ENCODE measurements at places on chromosomes 1 and 21. TPM values are rescaled to one million over a fixed set of nuclear protein-coding genes. Genes with fewer than 3 reads are reported as not detected.

Gene HMCN1
- 0.02 TPM for total RNA-seq

- DNase-seq: no peak
These were observed 20.4 kb upstream of the FHAD1 start for GRCh38 chr1:15226388-15227255.

DNA sequence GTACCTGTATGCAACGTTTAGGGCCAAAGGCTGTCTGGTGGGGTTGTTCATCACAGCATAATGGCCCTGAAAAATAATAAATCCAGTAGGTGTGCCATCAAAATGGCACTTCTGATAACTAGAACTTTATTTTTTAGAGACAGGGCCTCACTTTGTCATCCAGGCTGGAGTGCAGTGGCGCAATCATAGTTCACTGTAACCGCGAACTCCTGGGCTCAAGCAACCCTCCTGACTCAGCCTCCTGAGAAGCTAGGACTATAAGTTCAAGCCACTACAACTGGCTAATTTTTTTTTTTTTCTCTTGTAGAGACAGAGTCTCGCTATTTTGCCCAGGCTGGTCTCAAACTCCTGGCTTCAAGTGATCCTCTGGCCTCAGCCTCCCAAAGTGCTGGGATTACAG, 4.7 kb downstream of the SNAPIN start:
- no peak for DNase-seq

Gene CYP4A22
- total RNA-seq: not detected

GRCh38 chr1:63866084-63866483, 92.3 kb downstream of the ROR1 start:
- DNase-seq: no peak

- no peak for DNase-seq
These were observed 1577.9 kb downstream of the PLA2G4A start for GRCh38 chr1:188406636-188407035.

DNA sequence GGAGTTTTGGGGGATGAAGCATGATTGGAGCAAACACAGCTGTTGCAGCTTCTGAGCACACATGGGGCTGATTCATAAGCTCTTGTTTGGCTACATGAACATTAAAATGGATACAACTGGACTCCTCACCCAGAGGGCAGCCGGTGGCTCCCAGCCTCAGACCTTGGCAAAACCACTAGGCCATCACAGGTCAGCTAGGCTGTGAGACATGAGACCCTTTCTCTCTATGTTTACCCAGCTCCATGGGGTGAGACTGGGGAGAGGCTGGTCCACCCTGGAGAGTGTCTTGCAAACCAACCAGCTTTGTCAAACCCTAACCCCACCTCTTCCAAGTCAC, 388.7 kb downstream of the PTPRU start:
- DNase-seq: no peak

DNA sequence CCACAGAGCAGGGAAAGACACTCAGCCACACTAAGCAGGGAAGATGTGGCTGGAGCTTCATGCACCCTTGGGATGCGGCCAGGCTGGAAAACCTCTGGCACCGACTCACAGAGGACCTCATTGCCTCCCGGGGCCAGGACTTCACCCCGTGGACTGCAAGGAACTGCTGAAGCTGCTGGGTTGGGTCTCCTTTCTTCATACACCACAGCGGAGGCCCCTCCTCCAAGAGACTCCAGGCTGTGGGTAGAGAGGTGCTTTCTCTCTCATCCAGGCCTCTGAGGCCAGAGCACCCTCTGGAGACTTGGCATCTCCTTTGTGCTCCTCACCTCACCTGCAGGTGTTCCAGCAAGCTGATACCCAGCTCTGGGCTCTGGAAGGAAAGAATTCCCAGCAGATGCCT, 76.0 kb upstream of the EDN2 start:
- DNase-seq: no peak

DNA sequence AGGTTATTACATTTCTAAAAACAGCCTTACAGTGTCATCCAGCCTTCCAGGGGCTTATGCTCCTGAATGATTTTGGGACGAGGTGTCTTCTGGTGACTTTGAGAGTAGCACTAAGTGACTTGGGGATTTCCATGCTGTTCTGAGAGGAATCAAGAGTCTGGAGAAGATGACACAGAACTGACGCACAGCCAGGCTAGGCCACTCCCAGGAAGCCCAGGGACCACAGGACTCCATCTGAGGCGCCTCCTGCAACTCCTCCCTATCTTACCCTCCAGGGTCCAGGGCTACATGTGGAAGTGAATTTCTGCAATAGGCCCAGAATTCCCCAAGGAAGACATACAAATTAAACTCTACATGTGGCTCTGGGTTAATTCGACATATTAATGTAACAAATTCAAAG, 92.5 kb downstream of the SLC25A24 start:
- DNase-seq: no peak

Gene DESI2
- 33.7 TPM for total RNA-seq

- DNase-seq: peak; percentile 30
These were observed 816 bp downstream of the EDEM3 start for GRCh38 chr1:184753608-184754475.

Gene PADI2
- not detected for total RNA-seq

Gene CCDC27
- not detected for total RNA-seq

DNA sequence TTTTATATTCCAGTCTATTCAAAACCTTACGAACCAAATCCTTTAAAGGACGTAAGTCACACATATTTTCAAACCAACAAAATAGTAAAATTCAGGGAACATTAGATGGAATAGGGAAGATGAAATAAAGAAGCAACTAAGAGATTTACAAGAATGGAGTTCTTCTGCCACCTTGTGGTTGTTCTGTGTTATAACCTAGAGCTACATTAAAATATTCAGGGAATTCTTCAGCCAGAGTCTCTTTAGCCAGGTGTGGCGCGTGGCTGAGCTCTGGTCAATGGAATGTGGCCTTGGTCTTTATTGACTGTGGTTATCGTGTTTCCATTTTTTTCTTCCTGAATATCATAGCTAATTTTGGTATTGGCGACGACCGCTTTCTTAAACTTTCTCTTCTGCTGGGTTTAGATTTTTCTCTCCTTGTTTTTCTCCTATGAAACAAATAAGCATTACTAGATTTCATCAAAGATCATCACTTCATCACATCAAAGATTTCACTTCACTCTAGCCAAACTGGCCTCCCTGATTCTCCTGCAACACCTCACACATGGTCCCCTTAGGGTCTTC, 221.3 kb downstream of the MRPL39 start:
- DNase-seq: no peak

- no peak for DNase-seq
These were observed 10.6 kb downstream of the PRDX1 start for GRCh38 chr1:45510972-45511527.

Gene CAPZB
- 284 TPM for total RNA-seq

DNA sequence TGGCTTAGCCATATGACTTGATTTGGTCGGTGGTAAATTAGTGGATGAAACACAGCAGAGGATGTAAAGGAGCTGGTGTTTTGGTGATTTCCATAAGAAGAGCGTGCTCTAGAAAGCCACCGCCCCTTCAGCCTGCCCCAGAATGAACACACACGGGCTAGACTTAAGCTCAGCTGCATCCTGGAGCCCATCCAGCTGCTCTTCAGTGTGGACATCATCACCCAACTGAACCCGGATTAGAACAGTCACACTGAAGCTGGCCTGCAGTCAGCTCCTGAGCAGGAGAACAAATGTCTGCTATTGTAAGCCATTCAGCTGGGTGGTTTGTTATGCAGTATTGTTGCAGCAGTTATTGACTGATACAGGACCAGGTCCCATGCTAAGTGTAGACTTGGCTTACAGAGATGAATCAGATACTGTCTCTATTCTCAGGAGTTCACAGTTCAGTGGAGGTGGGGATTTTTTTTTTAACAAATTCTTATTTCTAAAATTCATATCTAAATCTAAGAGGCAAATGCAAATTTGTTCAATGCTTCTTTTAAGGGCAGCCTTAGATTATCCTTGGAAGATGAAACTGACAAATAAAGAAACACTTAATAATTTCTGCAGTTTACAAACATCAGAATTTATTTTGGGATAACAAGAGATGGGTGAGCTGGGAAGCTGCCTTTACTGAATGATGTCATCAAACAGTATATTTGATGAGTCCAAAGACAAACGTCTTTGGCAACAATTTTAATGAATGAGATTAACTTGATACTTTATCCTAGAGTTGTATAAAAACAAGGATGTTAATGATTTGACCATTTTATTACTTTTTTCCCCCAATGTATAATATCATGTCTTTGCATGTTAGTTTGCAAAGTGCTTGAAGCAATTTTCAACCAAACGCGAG, 251.2 kb downstream of the TRABD2B start:
- DNase-seq: no peak

GRCh38 chr21:40547906-40548513, 298.9 kb downstream of the DSCAM start:
- no peak for DNase-seq

DNA sequence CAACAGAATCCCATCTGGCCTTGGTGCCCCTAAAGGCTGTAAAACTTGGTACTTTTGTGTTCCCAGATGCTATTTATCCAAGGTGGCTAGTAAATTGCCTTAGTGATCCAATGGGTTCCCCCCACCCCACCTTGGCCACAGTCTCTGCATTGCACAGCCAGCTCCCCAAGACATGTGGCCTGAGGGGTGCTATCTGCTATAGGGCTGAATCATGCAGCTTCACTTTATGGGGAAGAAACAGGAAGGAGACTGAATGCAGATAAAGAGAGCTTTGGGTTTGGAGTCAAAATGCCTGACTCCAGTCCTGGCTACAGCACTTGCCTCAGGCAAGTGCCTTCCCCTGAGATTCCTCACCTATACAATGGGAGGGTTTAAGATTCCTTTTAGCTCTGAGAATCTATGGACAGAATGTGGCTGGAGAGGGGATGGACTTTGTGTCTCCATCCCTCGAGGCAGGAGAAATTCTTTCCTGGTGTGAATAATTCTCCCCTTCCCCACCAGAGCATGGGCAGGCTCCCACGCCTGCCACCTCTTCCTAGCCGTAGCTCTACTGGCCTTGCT, 6.5 kb downstream of the RHEX start:
- DNase-seq: no peak

DNA sequence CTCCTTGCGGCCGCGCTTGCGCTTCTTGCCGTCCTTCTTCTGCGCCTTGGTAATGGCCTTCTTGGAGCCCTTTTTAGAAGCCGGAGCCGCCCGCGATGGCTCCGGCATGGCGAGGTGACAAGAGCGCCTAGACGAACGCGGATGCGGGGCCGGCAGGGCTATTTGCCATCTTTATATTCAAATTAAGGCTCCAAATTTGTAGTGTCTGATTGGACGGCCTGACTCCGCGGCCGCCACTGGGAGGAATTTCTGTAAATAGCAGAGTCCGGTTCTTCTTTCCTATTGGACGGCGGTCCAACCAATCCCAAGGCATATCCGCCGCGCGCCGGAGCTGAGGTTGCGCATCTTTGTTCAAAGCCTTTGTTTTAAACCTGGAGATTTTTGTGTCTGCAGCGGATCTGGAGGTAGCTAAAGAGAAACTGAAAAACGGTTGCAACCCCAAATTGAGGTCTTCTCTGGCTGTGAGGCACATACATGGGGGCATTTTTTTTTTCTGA, 22.6 kb upstream of the RNF187 start:
- DNase-seq: peak; percentile 88

Gene RPTN
- total RNA-seq: not detected

Gene PCBP3
- 0.31 TPM for total RNA-seq

Gene LIN28A
- not detected for total RNA-seq

DNA sequence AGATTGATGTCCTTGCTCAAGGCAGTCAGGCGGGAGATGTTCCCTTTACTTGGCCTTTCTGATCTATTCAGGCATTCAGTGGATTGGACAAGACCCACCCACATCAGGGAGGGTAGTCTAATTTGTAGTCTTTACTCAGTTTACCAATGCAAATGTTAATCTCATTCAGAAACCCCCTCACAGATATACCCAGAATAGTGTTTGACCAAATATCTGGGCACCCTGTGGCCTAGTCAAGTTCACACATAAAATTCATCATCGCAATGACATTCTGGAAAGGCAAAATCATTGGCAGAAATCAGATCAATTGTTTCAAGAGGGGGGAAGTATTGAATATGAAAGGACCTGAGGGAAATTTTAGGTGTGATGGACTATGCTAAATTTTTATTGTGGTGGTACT, 12.5 kb upstream of the SFT2D2 start:
- no peak for DNase-seq

DNA sequence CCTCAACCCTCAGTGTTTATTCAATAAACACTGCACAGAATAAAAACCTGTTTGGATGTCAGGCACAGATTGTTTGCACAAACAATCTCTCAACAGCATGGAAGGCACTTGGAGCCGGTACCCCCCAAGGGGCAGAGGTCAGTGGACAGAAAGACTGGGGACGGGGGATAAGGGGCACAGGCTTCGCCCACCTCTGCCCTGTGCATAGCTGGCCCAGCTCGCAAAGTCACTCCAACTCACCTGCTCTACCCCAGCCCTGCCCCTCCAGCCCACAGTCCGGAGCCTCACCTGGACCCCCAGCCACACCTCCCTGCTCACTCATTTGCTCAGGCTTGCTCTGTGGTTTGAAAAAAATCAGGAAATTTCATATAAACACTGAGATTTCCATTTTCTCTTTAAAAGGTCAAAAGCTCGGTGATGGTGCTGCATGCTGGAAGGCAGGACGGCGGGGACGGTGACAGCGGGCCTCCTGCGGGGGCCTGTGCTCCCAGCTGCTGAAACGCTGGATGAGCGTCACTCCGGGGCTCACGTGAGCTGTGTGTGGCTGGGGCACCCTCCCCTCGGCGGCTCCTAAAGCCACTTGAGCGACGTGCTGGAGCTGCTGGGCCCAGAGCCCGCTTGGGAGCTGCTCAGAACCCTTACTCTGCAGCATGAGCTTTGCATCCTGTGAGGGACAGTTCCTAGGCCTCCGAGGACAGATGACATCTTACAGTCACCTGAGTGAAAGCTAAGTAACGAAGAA, 54.5 kb downstream of the PRDM15 start:
- DNase-seq: no peak

GRCh38 chr1:211625040-211625439, 46.1 kb upstream of the SLC30A1 start:
- DNase-seq: peak; percentile 64

DNA sequence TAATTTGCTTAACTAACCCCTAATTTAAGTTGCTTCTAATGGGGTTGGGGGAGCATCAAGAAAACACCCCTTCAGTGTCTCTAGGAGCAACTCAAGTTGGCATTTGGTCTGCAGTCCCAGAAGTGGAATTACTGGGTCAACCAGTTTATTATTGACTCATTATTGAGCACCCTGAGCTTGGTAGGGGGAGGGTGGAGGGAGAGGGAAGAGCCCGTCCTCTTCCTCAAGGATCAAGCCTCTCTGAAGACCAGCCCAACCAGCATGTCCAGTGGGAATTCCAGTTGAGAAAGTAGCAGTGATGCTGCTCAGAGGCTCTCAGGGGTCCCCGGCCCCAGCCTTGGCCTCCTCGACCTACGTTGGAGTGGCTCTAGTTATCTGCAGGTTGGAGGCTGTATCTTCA, 2.1 kb upstream of the PLA2G2F start:
- no peak for DNase-seq

All from CD8-positive, alpha-beta memory T cell (primary cell).